ENCODE measurements at places on chromosomes 13 and 19.

- no peak for DNase-seq
Measured at GRCh38 chr13:85521657-85522056, 277.6 kb downstream of the SLITRK6 start.

DNA sequence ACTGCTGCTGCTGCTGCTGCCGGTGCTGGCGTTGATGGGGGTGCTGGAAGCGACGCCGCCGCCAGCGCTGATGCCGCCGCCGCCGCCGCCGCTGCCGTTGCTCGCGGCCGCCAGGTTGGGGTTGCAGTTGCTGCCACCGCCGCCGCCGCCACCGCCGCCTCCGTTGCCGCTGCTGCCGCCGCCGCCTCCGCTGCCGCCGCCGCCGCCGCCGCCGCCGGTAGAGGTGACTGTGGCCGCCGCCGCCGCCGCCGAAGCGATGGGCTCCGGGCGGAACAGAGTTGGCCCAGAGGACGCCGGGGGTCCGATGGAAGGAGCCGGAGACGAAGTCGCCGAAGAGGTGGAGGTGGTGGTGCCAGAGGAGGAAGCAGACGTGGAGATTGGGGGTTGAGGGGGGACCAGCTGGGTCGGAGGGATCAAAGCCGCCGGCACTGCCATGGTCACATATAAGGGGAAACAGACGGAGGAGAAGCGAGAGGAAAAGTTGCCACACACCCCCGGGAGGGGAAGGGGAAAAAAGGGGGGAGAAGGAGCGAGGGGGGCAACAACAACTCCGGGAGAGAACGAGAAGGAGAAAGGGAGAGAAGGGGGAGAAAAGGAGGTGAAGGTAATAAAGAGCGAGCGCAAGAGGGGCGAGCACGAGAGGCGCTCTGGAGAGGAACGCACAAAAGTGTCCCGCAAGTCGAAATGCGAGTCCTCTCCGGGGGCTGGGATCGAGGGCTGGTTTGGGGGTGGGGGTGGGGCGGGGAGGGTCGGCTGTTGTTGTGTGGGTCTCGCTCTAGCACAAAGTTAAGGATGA is 471 bp downstream of the DACH1 start:
- no peak for DNase-seq

DNA sequence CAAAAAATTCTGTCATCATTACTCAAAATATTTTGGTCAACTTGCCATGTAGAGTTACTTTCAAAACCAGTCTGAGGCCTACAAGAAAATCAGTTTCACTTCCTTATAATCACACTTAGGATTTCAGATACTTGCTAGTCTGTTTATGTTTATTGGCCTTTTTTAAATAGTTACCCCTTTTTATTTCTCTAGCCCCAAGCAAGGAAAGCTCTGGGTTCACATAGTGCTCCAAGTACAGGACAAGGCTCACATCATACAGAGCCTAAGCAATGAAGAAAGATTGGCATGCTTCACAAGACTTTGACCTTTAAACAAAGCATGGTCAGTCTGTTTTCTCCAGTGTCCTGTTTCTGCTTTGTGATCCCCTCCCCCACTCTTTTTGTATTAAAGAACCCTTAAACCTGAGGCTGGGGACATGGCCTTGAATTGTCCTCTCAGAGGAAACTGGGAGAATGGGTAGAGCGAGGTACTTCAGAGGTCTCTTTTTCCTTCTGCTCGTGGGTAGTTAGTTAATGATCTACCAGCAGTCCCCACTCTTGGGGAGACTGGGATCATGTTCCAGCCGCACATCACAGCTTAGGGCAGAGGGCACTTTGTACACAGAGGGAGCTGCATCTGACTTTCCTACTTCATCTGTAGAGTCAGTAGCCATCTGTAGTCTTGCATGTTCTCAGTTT is 30.7 kb downstream of the CEACAM1 start:
- no peak for DNase-seq

- no peak for DNase-seq
Measured at GRCh38 chr19:5152013-5152763, 183.3 kb downstream of the KDM4B start.

GRCh38 chr13:110298505-110299282 is 8.3 kb downstream of the COL4A1 start:
- no peak for DNase-seq

DNA sequence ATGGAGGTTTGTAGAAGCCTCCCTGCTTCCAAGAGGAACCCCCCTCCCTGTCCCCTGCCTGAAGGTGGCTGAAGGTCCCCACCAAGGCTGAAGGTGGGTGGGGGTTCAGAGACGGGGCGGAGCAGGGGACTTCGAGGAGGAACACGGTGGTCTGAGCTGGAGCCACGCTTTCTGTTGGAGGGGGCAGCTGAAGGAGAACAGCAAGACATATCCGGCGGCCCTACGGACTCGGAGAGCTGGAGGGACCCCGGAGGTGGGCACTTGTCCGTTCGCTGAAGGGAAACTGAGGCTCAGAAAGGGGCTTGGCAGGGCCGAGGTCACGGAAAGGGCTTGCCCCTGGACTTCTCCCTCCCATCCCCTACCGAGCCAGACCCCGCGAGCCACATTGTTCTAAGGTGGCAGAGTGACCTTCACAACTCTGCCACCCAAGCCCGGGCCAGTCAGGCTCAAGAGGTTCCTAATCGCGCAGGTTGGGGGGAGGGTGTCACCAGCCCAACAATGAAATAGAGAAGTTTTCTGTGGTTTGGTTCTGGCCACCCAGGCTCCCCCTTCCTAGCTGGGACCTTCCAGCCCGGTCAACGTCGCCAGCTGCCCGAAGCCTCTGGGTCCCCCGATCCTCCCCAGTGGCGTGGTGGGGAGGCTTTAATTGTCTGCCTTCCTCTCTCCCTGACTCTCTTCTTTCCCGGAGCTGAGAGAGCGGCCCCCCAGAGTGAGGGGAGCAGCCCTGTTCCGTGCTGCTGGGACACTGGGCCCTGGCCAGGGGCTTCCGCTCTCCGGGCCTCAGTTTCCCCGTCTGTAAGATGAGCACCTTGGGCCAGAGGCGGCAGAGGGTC is 15.5 kb upstream of the KCNN1 start:
- DNase-seq = no peak
